Stimulated activated CD8-positive, alpha-beta memory T cell treated with anti-CD3 and anti-CD28 coated beads, Interleukin-4, amount 100 ng/mL, for 1 hour (primary cell): ENCODE measurements at places on chromosomes 4 and X.

GRCh38 chr4:24241511-24241910 lies 342.8 kb downstream of the DHX15 start:
- DNase-seq, result no peak

- DNase-seq, result no peak
Measured at GRCh38 chrX:13078739-13079444, 34.5 kb upstream of the FAM9C start.

DNA sequence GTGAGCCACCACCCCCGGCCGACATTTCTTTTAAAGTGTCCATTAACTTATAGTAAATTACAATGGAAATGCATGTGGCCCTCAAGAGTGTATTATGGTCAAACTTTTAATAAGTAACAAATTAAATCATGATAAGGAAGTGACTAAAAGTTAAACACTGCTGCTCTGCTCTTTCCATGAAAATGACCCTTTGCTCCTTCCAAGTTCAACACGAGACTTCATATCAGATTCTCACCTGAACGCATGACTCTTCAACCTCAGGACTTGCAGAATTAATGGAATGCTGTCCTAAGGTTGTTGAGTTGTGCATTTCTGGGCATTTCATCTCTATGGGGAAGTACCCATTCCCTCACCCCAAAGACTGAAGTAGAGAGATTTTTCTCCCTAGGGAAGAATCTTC lies 27.1 kb downstream of the AWAT2 start:
- DNase-seq, result no peak

DNA sequence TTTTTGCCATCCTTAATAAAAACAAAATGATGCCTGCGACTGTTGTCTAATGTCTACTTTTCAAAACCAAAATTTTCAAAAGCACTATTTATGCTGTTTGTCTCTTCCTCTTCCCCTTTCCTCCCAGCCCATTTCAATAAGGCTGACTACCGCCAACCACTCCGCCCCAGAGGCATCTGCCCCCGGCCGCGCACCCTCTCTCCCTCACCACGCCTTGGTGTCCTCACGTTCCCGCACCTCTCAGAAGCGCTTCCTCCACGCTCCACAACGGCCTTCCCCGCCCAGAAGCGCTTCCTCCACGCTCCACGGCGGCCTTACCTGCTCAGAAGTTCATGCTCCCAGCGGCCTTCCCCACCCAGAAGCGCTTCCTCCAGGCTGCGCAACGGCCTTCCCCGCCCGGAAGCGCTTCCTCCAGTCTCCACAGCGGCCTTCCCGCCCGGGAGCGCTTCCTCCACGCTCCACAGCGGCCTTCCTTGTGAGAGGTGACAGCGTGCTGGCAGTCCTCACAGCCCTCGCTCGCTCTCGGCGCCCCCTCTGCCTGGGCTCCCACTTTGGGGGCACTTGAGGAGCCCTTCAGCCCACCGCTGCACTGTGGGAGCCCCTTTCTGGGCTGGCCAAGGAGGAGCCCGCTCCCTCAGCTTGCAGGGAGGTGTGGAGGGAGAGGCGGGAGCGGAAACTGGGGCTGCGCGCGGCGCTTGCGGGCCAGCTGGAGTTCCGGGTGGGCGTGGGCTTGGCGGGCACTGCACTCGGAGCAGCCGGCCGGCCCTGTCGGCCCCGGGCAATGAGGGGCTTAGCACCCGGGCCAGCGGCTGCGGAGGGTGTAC lies 490.4 kb upstream of the ZFP42 start:
- no peak for DNase-seq

DNA sequence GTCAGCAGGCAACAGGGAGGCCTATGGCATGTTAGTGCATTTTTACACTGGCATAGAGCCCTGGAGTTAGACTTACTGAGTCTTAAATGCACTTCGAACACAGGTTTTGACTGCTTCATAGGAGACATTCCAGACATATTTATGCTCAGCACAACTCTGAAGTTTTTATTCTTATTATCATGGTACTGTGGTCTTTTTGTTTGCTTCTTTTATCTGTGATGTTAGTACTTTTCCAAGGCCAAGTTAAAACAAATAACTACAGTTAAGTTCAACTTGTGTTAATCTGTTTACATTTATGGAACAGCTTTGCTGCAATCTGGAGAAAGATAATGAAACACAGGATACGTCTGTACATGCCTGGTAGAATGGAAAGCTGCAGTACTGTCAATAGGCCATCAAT lies 76.5 kb downstream of the COL4A5 start:
- no peak for DNase-seq

DNA sequence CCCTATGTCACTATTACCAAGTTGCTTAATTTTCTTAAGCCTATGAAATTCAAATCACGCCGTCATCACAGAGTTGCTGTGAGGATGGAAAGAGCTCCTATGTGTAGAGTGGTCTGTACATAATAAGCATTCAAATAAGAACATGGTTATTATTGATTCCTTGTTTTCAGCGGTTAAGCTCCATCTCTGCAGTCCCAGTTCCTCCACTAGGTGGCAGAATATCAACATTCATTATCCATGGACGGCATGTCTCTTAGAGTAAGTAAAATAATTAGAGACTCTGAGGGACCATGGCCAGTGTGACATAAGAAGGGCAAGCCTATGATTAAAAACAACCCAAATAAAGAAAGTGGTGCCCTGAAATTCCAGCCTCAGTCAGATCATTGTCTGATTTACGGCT lies 132.5 kb upstream of the NHS start:
- DNase-seq, result no peak

DNA sequence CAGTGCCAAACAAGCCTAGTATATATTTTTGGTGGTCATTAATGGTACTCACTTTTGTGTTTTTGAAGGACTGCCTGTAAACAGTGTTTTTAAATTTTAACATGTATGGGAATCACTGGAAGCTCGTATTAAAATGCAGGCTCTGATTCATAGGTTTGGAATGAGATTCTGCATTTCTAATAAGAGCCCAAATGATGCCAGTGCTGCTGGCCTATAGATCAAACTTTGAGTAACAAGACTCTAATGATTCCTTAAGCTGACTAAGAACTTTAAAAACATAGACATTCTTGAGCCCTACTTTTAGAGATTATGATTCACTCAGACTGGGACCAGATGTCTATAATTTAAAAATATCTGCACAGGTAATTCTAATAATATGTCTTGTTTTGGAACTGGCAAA lies 823.2 kb upstream of the LCORL start:
- DNase-seq, result no peak

DNA sequence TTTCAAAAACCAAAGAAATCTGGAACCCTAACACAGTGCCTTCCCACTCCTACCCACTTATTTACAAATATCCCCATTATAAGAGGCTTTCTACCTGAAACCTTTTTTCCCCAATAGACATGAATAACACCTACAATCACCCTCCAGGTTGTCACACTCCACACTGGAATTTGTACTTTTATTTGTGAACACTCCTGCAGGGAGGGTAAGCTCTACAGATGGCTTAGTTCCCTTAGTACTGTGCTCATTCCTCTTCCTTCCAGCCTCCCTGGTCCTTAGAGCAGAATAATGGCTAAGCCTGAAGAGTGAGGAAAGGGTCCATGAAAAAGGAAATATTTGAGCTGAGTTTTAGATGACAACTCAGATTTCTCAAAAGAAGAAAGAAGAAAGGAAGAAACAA lies 22.2 kb upstream of the SULT1E1 start:
- DNase-seq, result no peak

GRCh38 chr4:41957634-41958033 lies 22.4 kb downstream of the TMEM33 start:
- DNase-seq, result no peak

DNA sequence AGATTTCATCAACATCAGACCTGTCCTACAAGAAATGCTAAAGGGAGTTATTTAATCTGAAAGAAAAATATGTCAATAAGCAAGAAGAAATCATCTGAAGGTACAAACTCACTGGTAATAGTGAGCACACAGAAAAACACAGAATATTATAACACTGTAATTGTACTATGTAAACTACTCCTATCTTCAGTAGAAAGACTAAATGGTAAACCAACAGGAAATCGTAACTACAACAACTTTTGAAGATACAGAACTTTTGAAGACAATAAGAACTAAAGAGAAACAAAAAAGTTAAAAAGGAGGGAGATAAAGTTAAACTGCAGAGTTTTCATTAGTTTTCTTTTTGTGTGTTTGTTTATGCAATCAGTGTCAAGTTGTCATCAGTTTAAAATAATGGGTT lies 12.4 kb downstream of the MED14 start:
- no peak for DNase-seq

- no peak for DNase-seq
Measured at GRCh38 chr4:10655968-10656367, 28.6 kb downstream of the CLNK start.

GRCh38 chr4:41921476-41921875 lies 13.8 kb upstream of the TMEM33 start:
- no peak for DNase-seq
